ENCODE measurements at places on chromosomes 11 and 22.

- DNase-seq, result peak; percentile 3
These were observed 6.9 kb upstream of the GAL start for GRCh38 chr11:68677432-68677831.

DNA sequence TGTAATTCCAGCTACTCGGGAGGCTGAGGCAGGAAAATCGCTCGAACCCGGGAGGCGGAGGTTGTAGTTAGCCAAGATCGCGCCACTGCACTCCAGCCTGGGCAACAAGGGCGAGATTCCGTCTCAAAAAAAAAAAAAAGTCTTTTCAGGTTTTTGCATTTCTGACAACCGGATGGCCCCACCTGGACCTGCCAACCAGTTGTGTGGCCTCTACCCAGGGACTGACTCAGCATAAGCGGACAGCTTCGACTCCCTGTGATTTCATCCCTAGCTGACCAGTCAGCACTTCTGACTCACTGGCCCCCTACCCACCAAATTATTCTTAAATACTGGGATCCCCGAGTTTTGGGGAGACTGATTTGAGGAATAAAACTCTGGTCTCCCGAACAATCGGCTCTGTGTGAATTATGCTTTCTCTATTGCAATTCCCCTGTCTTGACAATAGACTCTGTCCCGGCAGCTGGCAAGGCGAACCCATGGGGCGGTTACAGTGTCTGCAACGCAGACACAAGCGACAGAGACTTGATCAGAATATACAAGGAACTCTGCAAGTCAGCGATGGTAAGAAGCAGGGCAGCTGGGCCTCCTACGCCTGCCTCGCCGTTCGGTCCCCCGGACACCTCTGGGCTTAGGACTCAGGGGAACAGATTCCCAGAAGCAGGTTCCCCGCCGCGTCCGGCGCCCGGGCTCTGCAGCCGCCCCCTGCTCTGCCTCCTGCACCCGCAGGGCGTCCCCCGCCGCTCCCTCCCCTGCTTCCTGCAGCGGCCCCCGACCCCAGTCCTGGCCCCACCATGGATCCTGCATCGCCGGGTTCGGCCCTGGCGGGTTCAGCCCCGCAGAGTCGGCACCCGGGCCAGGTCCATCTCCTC lies 741 bp upstream of the TALDO1 start:
- DNase-seq, result no peak

DNA sequence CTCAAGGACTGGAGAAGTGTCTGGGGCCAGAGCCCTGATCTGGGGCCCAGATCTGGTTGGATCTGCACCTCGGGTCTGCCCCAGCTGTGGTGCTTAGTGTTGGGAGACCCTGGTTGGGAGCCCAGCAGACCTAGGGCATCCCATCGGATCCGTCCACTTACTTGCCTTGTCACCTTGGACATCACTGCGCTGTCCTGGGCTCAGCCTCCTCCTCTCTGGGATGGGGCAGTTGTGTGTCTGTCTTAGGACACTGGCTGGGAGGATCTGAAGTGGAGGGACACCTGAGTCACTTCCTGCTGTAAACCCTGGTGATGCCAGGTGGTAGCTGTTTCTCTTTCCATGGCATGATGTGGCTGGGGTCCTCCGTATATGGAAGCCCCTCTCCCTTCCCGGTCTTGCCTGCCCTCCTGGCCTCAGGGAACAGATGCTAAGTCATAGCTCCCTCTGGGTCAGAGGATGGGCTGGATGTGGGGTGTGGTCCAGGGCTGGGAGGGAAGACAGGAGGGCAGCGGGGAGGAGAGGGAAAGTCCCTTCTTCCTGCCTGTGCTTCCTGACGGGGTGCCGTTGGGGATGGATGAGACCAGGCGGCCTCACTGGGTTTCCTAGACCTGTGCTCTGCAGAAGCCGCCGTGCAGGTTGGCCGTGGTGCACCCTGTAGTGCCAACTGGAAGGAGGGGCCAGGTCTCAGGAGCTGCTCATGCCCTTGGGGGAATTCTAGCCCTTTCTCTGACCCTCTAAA lies 12.1 kb upstream of the OMP start:
- no peak for DNase-seq

GRCh38 chr11:3205261-3206155 lies 13.1 kb downstream of the MRGPRG start:
- no peak for DNase-seq
